Umbilical cord (tissue), 2 donors: ENCODE measurements at places on chromosomes 6 and 20. TPM values are rescaled to one million over a fixed set of nuclear protein-coding genes. Genes with fewer than 3 reads are reported as not detected.

The MYH7B gene
- not detected for total RNA-seq

- DNase-seq = no peak
Measured at GRCh38 chr6:158043586-158044524, 62.2 kb downstream of the SYNJ2 start.

DNA sequence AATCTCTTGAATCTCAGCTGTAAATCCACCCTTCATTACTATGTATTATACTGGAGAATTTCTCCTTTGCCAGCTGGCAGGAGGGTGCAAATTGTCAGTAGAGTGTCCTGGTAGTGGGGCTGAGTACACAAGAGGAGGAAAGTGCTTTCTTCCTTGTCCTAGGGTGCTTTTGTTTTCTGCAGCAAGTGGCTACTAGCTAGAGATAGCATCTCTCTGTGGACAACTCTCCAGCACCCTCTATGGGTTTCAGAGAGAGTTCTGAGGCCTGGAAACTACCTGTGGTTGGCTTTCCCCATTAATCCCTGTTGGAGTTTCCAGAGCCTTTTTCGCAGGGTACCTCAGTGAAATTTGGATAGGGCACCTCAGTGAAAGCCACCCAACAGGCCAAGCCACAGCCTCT, 422.5 kb upstream of the RGS17 start:
- DNase-seq = no peak

DNA sequence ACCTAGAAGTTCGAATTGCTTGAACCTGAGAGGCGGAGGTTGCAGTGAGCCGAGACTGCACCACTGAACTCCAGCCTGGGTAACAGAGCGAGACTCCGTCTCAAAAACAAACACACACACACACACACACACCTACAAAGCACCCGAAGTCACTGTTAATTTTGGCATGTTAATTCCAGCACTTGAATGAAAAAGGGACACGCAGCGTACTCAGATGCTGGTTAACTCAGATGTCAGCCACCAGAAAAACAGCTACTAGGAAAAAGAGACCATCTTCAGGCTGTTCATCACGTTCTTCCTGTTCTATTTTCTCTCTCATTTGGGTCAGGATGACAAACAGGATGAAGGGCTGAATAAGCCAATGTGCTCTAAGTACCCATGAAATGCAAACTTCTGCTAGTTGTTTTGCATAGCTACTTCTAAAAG, 46.9 kb downstream of the BLOC1S5 start:
- DNase-seq = no peak

DNA sequence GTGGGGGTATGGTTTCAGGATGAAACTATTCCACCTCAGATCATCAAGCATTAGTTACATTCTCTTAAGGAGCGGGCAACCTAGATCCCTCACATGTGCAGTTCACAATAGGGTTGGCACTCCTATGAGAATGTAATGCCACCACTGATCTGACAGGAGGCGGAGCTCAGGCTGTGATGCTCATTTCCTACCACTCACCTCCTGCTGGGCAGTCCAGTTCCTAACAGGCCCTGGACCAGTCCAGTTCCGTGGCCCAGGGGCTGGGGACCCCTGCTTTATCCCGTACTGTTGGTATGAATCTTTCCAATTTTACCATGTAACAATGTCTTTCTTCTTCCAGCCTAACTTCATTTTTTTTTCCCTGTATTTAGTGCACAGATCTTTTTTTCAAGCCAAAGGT, 94.9 kb downstream of the OGFRL1 start:
- no peak for DNase-seq

DNA sequence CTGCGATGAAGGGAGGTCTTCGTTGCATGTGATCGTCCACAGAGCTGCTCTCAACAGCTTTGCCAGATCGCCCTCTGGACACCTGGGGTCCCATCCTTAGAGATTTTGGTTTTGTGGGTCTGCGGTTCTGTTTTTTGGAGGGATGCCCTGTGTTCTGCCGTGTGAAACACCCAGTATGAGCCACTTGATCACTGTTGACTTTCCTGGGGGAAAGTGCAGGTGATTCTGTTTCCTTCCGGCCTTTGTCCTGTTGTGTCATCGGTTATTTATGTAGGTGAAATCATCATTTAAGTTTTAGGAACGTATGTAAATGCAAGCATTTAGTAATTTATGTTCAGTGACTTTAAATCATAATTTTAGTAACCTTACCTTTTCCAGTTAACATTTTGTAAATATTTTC, 56.4 kb upstream of the SLC22A1 start:
- DNase-seq = no peak

GRCh38 chr6:44906761-44907160, 421.4 kb upstream of the RUNX2 start:
- no peak for DNase-seq

DNA sequence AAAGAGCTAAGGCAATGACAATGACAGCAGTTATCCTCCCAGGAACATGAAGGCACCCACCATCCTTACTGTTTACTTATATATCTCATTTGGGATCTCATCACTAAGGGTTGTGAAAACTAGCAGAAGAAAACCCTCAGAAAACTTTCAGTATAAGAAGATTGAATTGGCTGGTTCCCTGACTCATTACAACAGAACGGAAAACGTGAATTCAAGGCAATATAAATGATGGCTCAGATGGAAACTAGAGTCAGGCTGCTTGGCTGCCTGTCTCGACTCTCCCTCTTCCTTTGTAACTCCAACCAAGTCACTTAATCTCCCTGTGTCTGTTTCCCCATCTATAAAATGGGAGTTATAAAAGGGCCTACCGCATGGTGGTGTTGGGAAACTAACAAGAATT, 387.1 kb upstream of the JARID2 start:
- DNase-seq = no peak

DNA sequence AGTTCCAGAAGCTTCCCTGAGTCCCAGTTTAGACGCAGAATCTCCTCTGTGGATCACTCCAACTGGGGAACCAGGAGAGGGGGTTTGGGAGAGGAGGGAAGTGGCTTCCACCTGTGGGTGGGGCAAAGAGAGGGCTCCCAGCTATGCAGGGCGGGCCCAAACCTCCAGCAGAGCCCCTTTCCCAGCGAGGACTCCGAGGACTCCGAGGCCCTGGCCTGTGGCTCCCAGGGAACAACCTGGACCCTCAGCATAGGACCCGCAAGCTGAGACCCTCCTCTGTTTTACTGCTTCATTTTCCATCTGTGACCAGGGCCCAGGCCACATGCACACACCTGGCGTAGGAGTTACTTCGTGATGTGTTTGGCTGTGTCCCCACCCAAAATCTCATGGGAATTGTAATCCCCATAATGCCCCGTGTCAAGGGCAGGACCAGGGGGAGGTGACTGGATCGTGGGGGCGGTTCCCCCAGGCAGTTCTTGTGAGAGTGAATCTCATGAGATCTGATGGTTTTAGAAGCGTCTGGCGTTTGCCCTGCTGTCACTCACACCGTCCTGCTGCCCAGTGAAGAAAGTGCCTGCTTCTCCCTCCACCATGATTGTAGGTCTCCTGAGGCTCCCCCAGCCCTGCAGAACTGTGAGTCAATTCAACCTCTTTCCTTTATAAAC, 27.9 kb downstream of the NTSR1 start:
- no peak for DNase-seq

GRCh38 chr6:118535176-118535844, 12.8 kb upstream of the PLN start:
- DNase-seq = no peak

GRCh38 chr20:57473246-57474048, 51.5 kb downstream of the CTCFL start:
- peak; percentile 41 for DNase-seq
